Retinal pigment epithelial cell (primary cell): ENCODE measurements at places on chromosomes 7 and 10.

DNA sequence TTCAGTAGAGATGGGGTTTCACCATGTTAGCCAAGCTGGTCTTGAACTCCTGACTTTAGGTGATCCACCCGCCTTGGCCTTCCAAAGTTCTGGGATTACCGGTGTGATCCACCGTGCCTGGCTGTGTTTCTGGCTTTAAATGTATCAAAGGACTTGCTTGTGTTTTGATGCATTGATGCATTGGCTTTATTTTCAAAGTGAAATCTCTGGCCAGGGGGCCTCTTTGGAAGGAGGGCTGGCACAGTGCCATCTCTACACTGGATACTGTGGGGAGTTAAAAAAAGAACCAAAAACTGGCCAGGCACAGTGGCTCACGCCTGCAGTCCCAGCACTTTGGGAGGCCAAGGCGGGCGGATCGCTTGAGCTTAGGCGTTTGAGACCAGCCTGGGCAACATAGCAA lies 16.0 kb downstream of the MNX1 start:
- DNase-seq, result no peak

- no peak for DNase-seq
These were observed 54.0 kb upstream of the RPA3 start for GRCh38 chr7:7772397-7772821.

GRCh38 chr10:120770496-120770895 lies 80.7 kb upstream of the WDR11 start:
- DNase-seq, result no peak

DNA sequence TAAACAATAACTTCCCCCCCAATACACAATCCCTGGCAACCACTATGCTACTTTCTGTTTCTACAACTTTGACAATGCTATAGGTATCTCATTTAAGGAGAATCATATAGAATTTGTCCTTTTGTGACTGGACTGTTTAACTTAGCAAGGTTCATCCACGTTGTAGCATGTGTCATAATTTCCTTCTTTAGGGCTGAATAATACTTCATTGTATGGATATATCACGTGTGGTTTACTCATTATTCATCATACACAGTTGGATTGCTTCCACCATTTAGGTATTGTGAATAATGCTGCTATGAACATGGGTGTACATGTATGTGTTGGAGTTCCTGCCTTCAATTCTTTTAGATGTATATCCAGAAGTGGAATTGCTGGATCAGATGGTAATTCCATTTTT lies 111.0 kb downstream of the LMBR1 start:
- DNase-seq, result no peak

GRCh38 chr7:123770378-123770777 lies 21.6 kb upstream of the WASL start:
- no peak for DNase-seq

DNA sequence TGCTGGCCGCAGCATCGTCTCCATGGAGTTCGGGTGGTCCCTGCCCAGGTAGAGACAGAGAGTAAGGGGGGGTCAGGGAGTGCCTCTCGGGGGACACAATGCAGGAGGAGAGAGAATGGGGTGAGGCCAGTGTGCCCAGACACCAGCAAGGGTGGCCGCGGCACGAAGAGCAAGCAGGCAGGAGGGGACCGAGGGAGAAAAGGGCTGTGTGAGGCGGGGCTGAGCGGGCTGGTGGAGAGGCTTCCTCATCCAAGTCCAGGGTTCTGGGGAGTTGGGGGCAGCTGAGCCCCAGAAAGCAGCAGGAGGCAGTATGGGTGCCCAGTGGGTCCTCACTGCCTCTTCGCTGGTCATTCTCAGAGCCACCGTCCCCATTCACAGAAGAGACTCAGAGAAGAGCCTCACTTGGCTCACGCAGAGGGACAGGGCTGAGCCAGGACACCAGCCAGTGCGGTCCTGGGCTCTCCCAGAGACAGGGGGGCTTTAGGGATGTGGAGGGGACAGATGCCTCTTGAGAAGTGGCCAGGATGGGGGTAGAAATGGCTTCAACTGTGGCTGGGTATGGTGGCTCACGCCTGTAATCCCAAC lies 78.9 kb downstream of the MICALL2 start:
- DNase-seq, result no peak

DNA sequence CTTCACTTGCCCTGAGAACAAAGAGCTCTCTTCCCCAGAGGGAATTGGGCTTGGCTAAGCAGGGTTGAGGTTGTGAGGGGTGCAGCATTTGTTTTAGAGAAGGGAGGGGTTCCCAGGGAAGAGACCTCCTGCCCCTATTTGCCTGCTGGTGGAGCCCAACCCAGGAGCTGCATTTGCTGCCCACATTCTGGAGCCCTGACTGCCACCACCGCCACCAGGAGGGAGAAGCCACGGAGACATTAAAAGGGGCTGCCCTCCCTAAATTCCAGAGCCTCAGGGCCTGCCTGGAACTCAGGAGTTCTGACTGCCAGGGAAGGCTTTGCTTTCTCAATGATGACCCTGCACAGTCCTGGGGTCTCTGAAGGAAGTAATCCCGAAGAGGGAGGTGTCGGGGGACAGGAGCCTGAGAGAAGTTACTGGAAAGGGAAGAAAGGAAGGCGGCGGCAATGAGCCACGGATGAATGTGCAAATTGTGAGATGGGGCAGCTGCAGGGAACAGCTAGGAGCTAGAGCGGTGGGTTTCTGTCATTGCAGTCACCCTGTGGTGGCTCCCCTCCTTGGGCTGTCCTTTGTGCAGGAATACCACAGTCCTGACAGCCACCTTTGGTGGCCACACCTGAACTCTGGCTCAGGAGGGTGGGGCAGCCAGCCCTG lies 51.3 kb downstream of the NEURL1 start:
- DNase-seq, result no peak

GRCh38 chr10:43343126-43343525 lies 28.3 kb upstream of the FXYD4 start:
- no peak for DNase-seq

- DNase-seq, result no peak
These were observed 135.0 kb downstream of the DYNC1I1 start for GRCh38 chr7:95907337-95907736.

GRCh38 chr10:132359305-132360040 lies 27.5 kb downstream of the LRRC27 start:
- no peak for DNase-seq

- DNase-seq, result no peak
These were observed 202.8 kb upstream of the SMIM30 start for GRCh38 chr7:113321201-113321600.

GRCh38 chr10:102586858-102587257 lies 57.4 kb upstream of the TRIM8 start:
- no peak for DNase-seq

DNA sequence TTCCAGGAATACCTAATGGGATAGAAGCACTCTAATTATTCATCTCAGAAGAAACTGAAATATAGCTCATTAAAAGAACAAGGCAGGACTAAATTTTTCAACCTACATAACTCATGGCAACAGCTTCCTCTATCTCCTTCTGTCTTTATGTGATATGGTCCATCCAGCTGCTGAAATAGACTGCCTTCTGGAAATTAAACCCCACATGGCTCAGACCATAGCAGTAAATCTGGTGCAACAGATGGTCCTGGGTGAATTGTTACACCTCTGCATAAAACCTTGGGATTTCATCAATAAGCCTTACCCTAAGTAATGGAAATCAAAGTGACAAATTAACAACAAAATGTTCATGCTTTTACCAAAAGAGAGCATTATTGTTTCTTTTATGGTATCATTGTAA lies 205.6 kb upstream of the CSTF2T start:
- DNase-seq, result no peak
